ENCODE measurements at places on chromosomes 1 and 21. TPM values are rescaled to one million over a fixed set of nuclear protein-coding genes. Genes with fewer than 3 reads are reported as not detected.

The TUFT1 gene
- 2.3 TPM for total RNA-seq

The HSF2BP gene
- total RNA-seq, result 0.61 TPM

The OVAAL gene
- not detected for total RNA-seq

The HES4 gene
- total RNA-seq, result 0.67 TPM

DNA sequence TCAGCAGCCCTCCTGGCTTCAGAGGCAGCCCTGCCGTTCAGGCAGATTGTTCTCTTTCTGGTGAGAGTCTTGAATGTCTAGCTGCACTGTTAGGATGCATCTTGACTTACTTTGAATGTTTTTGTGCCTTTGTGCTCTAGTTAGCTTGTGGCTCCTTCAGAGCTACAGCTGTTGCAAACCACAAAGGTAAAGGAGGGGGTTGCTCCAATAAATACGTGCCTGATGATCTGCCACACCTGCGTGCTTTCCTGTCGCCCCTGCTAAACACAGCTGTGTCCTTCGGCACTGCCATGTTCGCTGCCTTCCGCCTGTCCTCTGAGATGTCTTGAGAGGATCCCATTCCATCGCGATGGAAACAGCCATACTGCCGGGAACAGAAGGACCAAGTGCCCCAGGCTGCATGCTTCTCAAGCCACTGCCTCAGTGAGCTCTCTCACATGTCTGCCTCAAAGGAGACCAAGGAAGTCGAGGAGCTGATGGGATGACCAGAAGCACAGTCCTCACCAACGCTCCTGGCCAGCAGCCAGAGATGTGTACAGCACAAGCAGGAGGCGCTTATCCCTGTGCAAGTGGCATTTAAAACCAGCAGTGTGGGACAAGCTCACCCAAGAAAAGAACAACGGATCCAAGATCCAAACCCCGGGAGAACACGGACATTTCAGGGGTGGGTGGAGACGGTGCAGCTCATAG lies 12.0 kb upstream of the SMIM12 start:
- peaks cover 5% of the 10 kb centered on the region for H3K4me1 ChIP-seq
- no peak overlapping the region for H3K27ac ChIP-seq
- peaks cover 3% of the 10 kb centered on the region for H3K27me3 ChIP-seq
- no peak overlapping the region for H3K4me3 ChIP-seq
- peaks cover 2% of the 10 kb centered on the region for H3K36me3 ChIP-seq

DNA sequence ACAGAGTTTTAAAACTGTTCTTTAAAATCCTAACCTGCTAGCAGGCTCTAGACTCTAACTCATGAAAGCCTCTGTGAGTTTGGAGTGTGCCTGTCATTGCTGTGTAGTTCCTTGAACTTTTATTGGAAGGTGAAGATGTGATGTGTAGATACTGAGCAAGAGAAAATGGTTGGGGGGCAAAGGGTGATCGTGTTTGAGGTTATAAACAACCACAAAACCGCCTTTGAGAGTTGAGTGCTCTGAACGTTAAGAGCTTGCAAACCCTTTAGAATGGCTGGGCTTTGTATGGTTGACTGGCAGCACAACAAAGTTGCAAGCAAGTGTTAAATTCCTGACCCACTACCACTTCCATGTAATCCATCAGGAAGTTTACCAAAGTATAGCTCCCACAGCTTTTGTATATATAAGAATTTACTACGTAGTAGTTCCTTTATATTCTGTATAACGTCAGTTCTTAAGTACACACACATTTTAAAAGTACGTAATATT lies 19.6 kb downstream of the BACE2 start:
- H3K4me1 ChIP-seq, result peaks cover 57% of the 10 kb centered on the region
- H3K4me3 ChIP-seq, result no peak overlapping the region
- no peak for DNase-seq
